Neuronal stem cell (in vitro differentiated cells): ENCODE measurements at places on chromosomes 12 and 14.

- DNase-seq = no peak
These were observed 18.2 kb downstream of the PDE6H start for GRCh38 chr12:14991069-14991468.

DNA sequence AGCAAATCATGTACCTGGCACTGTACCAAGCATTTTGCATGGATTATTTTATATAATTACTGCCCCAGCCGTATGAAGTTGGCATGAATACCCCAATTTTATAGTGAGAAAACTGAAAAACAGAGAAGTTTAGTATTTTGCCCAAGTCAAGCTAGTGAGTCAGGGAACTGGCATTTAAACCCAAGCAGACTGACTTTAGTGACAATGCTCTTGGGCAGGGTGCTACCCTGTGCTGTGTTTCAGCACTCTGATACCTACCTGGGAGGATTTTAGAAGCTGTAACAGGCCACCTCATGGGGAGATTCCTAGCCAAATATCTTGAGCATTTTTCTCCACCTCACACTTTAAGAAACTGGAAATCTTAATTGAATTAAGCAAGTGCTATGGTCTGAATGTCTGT is 98.1 kb upstream of the MAX start:
- no peak for DNase-seq

- DNase-seq = no peak
These were observed 683 bp downstream of the CIPC start for GRCh38 chr14:77098529-77099353.

GRCh38 chr14:94173471-94173884 is 644 bp upstream of the PPP4R4 start:
- no peak for DNase-seq

GRCh38 chr12:28539691-28540323 is 349.6 kb downstream of the CCDC91 start:
- no peak for DNase-seq

DNA sequence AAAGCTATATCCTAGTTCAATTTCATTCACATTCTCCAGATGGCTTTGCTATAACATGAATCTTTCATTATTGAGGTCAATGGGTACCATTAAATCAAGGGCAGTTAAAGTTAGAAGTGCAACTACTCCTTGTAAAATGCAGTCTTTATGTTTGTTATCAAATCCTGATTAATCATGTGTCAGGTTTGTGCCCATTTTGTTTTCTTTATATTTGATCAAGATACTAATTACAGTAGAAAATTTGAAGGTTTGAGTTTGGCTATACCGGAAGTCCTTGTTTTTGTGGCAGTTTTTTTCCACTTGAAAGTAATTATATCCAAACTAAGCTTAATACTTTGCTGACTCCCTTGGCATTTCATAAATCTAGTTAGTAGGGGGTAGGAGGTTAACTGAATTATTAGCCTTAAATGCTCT is 513.0 kb downstream of the DIO2 start:
- DNase-seq = no peak

- no peak for DNase-seq
These were observed 266.0 kb upstream of the CRY1 start for GRCh38 chr12:107359382-107359781.

GRCh38 chr12:27802511-27802910 is 22.5 kb upstream of the MANSC4 start:
- no peak for DNase-seq

DNA sequence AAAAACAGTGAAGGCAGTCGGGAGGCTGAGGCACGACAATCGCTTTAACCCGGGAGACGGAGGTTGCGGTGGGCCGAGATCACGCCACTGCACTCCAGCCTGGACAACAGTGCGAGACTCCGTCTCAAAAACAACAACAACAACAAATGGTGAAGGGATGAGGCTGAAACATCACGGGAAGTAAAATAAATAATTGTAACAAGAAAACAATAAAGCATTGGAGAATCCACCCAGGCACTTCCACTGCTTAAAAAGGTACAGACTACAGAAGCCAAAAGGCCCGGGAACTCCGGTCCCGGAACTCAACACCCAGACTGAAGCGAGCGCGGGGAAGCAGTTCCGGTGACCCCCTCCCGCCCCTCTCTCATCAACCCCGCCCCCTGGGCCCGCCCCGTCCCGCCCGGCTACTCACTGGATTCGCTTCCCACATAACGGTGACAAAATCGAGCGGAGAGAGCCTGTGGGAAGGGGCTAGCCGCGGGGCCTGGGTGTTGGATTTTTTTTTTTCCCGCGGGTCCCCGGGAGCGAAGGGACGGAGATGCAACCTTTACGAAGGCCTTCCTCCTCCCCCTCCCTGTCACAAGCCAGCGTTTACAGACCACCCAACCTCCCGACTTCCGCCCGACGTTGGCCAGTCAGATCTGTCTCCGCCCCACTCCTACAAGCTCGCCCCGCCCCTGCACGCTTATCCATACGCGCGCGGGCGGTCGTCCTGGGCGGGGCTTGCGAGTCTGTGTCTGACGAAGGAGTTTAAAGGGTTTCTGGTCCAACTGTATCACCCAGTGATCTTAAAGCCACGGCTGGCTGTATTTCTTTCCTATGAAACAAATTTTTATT is at the start of gene PARP11:
TSS of gene PARP11 (minus strand) at position 600 of the 837 bp plus-strand sequence. CDS start at position 430, 170 bp downstream.
- peak; percentile 88 for DNase-seq

DNA sequence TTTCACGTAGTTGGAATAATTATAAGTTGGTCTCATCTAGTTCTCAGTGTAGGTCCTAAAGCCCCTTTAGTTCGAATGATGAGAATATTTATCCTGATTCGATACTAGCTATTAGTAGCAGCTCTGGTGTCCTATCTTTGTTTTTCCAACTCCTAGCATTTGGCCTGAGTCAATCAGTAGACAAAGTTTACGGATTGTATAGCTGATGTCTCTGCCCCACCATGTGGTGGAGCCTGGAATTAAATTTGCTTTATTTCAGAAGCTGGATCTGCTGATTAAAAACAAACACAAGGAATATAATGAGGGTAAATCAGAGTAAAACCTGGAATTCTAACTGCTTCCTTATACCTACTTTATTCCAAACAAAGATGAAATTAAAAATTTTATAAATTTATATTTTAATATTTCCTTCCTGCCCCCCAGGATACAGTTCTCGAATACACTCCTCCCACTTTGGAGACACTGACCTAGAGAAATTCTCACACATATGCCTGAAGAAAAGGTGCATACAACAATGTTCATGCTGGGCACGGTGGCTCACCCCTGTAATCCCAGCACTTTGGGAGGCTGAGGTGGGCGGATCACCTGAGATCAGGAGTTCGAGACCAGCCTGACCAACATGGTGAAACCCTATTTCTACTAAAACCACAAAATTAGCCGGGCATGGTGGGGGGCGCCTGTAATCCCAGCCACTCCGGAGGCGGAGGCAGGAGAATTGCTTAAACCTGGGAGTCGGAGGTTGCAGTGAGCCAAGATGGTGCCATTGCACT is 7.6 kb upstream of the BRMS1L start:
- no peak for DNase-seq

GRCh38 chr14:26265170-26265685 is 332.6 kb downstream of the NOVA1 start:
- DNase-seq = no peak

GRCh38 chr12:34604227-34604626 is 581.9 kb downstream of the ALG10 start:
- DNase-seq = no peak

DNA sequence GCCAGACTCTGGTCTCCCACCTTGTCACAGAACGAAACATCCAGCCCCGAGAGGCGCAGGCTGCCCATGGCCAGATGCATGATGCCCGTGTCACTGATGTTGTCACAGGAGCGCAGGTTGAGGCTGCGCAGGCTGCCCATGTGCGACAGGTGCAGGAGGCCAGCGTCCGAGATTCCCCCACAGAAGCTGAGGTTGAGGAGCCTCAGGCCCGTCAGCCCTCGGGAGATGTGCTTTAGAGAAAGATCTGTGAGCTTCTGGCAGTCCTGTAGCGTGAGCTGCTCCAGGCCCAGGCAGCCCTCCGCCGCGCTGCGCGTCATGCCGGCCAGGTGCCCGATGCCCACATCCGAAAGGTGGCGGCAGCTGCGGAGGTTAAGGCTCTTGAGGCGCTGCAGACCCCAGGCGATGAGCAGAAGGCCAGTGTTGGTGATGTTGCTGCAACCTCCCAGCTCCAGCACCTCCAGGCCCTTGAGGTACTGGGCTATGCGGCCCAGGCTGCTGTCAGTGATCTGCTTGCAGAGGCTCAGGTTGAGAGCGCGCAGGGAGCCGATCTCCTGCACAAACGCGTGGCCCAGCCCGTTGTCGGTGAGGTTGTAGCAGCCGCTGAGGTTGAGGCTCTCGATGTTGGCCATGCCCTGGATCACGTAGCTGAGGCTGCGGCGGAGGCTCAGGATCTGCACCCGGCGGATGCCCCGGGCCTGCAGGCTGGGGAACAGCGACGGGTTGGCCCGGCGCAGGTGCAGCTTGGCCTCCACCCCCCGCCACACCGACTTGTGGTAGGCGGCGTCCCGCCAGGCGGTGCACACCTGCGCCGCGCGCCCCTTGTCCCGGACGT is 991 bp downstream of the FBXL14 start:
- no peak for DNase-seq

DNA sequence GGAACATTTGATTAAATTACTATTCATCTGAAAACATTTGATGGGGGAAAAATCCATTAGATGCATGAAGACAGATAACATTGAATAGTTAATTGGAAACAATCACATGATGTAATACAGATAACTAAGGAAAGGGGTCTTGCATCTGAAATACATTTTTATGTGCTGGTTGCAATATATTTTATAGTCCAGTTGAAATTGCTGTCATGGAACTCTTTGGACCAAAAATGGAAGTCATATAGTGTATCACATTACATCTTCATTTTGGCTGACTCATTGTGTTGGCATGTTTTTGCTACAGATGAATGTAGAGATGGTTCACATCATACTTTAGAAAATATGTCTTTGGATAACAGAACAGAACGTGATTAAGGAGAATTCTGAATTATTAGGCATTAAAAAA is 43.0 kb upstream of the GNPNAT1 start:
- no peak for DNase-seq

DNA sequence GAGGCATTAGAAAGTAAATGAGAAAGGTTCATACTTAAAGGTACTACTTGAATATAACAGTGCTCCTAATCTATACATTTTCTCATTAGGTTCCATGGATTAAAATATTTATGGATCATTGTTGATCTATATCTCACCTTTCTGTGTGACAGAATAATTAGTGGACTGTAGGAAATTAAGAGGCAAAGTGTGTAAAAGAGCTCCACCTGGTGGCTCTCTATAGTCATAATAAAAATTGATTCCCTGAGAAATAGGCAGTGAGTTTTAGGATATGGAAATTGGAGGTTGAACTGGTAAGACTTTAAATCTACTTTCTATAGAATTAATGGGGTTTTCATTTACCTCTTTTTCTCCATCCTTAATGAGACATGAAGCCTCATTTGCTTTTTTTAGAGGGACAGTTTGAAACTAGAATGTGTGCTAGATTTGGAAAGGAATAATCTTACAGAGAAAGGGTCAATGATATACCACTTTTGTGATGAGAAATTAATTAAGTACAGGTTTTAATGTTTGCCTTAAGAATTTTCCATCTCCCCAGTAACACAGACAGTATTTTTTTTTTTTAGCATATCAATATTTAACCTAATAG is 11.8 kb upstream of the DERA start:
- no peak for DNase-seq

DNA sequence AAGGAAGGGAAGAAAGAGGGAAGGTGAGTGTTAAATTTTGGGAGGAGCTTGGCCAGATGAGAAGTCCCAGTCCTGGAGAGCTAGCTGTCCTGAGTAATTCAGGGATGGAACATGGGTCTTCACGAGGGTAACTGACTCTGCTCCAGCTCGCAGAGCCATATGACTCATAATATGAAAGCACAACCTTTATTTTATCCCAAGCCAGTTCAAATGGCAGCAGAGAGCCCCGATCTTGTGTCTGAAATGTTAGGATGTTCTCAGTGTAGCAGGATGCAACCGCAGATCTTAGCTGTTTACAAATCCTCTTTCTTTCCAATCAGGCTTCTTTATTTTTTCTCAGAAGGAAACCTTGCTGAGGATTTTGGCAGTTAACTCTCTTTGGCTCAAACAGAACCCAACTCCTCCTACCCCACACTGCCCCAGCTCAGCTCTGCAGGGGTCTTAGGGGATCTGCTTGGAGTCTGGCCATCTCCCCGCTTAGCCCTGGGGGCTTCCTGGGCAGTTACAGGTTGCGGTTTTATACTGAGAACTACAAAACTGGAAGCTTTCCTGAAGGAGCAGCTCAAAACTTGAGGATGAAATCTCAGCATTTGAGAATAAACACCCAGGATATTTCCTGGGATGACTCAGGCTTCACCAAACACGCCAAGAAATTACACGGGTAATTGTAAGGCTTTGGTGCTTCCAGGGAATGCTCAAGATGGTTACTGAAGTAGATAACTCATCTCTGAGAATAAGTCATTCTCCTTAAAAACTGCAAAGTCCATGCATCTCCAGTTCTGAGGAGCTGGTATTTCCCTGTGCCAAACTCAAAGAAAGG is 92.5 kb downstream of the VCPKMT start:
- no peak for DNase-seq

- DNase-seq = no peak
These were observed 467.8 kb downstream of the LRIG3 start for GRCh38 chr12:58452546-58452945.

DNA sequence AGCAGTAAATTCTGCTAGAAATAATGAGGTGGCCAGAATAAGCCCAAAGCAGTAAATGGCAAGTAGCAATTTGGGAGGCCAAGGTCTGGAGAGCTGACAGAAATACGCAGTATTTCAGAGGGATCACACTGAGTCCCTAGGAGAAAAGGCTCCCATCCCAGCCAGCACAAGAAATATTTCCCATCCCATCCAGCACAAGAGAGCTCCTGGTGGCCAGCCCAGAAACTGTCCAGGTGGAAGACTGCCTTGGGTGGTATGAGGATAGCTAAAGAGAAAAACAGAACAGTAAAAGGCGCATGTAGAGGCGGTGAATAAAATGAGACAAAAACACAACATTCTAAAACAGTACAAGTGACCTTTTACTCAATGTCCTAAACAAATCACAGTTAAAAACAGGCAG is 120.7 kb downstream of the HECTD4 start:
- no peak for DNase-seq

GRCh38 chr14:37329189-37330001 is 131.7 kb downstream of the MIPOL1 start:
- no peak for DNase-seq

DNA sequence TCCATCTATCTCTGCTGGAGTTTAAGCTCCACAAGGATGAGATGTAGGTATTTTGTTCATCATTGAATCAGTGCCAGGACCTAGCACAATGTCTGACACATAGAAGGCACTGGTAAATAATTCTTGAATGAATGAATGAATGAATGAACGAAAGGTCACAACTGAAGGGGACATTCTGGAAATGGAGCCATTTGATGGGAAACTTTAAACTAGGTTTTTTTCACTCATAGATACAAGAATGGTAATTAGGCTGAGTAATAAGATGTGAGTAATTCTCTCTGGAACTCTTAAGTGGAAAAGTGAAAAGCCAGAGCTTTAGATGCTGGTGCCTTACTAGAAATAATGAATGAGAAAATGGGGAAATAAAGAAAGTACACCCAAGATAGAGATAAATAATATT is 44.3 kb downstream of the SCN8A start:
- DNase-seq = no peak
